ENCODE measurements at places on chromosomes 1 and 21.
A peak's percentile ranks its signal among the peaks of the same experiment; 100 is the strongest.

DNA sequence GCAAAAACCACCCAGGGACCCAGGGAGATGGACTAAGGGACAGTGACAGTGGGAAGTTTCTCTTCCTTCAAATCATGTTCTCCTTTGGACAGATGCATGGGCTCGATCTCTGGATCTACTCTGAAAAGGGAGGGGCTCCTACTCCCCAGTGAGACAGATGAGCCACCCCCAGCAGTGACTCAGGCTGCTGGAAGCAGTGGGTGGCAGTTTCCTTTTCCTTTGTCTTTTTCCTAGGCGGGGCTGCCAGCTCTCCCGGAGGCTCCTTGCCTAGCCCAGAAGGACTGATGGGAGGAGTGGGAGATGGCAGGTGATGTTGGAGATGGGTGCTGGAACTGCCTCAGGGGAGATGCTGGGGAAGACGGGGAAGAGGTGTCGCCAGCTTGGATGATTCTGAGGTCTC, 41.0 kb upstream of the IGSF21 start:
- DNase-seq = no peak

- no peak for DNase-seq
These were observed 36.9 kb downstream of the MYOM3 start for GRCh38 chr1:24074817-24075589.

GRCh38 chr1:84862810-84863251, 30.2 kb downstream of the LPAR3 start:
- peak; percentile 47 for DNase-seq

- DNase-seq = peak; percentile 56
These were observed 65.2 kb upstream of the TARBP1 start for GRCh38 chr1:234544087-234544579.

DNA sequence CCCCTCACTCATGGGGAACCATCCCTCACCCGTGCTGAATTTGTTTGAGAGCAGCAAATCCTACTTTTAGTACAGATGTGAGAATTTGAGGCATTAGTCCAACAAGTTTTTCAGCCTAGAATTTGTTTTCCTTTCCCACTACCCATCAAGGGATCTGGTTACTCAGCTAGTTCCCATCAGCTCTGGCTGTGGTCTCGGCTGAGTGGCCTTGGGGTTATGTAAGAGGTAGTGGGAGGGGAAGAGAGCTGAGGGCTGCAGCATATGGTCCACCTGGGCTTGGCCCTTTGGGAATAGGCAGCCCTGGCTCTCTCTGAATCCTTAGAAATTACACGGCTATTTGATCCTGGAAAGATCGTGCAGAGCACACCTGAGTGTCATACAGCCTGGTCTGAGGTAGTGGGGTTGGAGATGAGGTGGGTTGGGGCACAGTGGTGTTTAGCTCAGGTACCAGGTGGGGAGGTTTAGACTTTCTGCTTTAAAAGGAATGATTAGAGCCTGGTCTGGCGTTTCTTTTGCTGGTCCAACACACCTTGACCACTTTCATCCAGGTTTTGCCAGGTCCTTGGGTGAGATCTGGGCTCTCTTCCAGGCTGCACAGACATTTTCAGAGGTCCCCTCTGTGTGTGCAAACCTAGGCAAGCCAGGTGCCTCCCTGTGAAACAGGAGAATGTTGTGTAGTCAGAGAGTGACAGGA, 4.2 kb downstream of the GSTM4 start:
- no peak for DNase-seq

DNA sequence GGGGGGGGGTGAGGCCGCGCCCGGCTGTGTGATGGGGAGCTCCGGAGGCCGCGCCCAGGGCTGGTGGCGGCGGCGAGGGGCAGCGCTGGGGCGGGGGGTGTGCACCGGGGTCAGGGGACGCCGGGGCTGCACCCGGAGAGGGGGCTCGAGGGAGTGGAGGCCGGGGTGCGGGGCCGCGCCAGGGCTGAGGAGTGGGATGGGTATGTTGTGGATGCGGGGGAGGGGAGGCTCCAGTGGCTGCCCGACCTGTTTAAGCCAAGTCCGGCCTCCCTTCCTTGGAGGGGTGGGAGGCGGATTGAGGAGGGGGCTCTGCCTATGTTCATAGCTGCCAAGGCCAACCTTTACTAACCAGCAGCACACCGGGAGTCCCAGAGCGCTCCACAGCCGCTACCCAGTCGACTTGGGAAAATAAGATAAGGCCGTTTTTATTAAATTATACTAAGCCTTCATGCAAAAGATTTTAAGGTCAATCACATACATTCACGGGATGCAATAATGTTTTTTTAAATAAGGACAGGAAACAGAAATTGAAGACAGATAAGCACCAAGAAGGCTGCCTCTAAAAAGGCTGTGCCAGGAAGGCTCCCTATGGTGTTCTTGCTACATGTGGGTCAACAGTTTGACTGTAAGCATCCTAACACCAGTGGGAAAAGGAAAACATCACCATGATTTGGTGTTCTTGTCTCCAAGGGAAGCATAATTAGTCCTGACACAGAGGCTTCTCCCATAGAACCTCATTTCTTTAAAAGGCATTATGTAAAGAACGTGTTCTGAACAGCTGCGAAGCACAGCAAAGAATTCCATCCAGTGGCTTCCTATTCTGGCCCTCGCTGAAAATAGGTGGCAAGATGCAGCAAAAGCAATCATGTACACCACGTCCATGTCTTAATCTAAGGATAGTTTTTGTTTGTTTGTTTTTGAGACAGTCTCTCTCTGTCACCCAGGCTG, 626 bp upstream of the HLCS start:
- DNase-seq = no peak

GRCh38 chr1:154324241-154324640, 1.1 kb upstream of the ATP8B2 start:
- no peak for DNase-seq

GRCh38 chr1:185368313-185368855, 51.3 kb upstream of the IVNS1ABP start:
- no peak for DNase-seq

- DNase-seq = no peak
These were observed 40.8 kb upstream of the EFHD2 start for GRCh38 chr1:15368888-15369287.

- no peak for DNase-seq
These were observed 122.9 kb downstream of the GLUL start for GRCh38 chr1:182268669-182269068.

- no peak for DNase-seq
These were observed 92.2 kb downstream of the GRIK3 start for GRCh38 chr1:36942148-36942547.

GRCh38 chr1:234988536-234988935, 140.1 kb downstream of the TOMM20 start:
- DNase-seq = no peak

GRCh38 chr1:200042552-200043335, 15.2 kb downstream of the NR5A2 start:
- DNase-seq = no peak

- DNase-seq = no peak
These were observed 113.9 kb downstream of the DSCAM start for GRCh38 chr21:40733024-40733397.

DNA sequence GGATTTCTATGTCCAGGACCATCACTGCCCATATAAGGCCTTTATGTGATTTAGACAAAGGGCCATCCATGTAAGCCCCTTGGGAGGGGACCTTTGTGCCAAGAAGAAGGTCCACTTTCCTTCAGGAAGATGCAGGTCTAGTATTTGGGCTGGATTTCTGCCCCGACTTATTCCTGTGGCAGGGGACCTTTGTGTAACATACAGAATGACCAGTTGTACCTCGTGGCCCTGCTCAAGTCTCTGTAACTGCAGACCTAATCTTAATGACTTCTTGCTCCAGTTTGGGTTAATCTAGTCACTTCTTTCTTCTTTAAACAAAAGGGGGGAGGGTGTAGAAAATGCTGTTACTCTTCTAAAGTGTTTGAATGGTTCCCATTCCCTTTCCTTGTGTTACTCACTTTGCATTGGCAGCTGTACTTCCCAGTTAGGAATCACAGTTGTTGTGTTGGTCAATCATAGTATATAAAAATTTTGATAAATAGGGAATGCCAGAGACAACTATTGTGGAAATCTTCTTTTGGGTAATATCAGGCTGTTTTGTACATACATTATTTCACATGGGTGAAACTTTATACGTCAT, 54.2 kb downstream of the MIGA1 start:
- DNase-seq = no peak

- DNase-seq = no peak
These were observed 89.6 kb downstream of the NAV1 start for GRCh38 chr1:201628490-201628889.

DNA sequence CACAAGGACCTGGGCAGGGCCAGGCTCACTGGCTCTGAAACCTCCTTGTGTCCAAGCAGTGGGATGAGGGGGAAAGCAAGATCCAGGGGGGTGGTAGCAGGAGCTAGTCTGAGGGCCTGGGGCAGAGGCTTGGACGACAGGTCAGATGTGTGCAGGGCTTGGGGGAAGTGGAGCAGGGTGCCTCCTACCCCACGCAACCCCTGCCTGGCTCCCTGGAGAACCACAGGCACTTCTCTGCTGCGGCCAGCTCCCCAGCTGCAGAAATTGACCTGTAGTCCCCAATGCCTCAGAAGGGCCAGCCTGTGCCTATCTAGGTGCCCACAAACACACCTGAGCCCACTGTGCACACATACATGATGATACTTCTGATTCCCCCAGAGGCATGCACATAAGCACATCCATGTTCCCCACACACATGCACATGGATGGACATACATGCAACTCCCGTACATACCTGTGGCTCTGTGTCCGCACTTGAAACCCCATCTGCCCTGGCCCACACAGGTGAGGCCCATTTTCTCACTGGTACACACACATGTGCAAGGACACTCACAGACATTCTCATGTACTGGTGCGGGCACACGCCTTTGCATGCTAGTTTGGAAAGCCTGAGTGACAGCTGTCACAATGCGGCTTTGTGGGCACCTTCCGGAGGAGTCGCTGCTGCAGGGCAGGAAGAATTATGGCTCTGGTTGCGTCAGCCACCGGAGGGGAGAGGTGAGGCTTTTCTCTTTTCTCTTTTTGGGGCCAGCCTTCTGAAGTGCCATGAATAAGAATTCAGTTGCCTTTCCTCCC, 247.2 kb upstream of the CSF3R start:
- DNase-seq = no peak

GRCh38 chr1:243253211-243253925, 1.7 kb downstream of the CEP170 start:
- DNase-seq = no peak

- DNase-seq = no peak
These were observed 25.7 kb downstream of the TENT5C start for GRCh38 chr1:117631359-117632160.

DNA sequence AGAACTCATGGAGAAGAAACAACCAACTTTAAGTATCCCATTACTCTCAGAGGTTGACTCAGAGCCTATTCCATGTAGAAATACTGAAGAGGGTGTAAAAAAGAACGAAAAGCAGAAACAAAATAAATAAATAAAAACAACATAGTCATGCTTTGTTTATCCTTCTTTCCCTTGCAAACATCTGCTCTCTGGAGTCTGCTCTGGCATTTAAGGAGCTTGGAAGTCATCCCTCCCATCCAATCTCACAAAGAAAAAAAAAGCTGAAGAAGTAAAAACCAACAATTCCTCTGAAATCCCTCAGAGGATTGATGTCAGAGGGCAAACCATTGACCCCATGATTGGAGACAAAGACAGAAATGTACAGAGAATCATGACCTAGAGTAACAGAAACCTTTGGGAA, 302.6 kb upstream of the GREM2 start:
- no peak for DNase-seq

DNA sequence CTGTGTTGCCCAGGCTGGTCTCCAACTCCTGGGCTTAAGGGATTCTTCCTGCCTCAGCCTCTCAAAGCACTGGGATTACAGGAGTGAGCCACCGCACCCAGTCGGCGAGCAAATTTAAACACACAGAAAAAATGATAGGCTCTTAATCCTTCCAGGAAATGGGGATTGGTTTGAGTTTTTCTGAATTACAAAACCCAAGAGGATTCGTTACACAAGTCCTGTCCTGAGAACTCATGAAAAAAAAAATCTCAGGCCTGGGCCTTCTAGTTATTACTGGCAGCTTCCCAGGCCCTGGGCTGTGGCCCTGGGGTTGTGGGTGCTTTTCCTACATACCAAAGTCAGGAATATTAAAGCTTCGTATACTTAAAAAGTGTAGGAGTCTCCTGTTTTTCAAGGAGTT, 6.3 kb upstream of the IFNGR2 start:
- DNase-seq = no peak

- no peak for DNase-seq
These were observed 102.9 kb downstream of the VAV3 start for GRCh38 chr1:107862064-107862463.

DNA sequence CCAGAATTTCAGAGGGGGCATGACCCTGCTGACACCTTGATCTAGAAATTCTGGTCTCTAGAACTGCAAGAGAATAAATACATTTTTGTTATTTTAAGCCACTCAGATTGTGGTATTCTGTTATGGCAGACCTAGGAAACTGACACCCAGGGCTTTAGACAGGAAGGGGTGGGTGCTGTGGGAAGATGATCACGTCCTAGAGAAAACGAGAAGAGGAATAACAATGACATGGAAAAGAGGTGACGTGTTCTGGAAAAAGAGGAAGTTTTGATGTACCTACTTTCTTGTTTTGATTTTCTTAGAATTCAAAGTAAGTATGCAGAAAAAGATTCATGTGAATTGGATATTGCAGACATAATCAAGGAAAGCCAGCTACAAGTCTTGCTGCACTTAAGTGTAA, 232.9 kb upstream of the RUNX1 start:
- DNase-seq = no peak

DNA sequence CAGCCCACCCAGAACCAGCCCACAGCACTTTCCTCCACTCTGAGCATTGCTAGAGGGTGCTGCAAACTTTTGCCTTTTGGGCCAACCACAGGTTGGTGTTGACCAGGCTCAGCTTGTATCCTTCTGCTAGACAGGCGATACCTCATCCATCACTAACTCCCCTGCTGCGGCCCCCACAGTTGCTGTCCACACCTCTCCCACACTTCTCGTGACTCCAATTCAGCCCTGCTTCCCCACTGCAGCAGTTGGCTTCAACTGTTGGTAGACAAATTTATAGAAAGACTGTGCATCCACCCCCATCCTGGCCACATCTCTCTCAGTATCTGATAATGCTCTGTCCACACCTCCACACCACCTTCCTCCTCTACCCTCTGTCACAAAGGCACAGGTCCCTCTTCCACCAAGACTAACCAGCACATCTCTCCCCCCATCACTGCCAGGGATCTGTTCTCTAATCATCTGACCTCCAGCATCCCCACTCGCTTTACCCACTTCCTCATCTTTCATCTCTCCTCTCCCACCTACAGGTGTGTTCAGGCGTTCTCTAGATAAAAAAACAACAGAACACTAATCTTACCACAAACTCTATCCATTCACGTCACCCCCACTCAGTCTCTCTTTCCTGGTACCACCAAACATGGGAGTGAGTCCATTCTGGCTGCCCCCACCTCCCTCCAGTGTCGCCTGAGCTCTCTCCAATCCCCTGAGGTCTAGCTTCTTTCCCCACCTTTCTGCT, 15.8 kb upstream of the SLC25A44 start:
- DNase-seq = no peak

Measured in activated CD8-positive, alpha-beta memory T cell treated with anti-CD3 and anti-CD28 coated beads, Interleukin-2, amount 50 U/mL, for 4 hours (primary cell).